ENCODE measurements at places on chromosomes 1 and 21.

GRCh38 chr1:12756273-12756672 is 10.3 kb downstream of the CFAP107 start:
- no peak for DNase-seq

DNA sequence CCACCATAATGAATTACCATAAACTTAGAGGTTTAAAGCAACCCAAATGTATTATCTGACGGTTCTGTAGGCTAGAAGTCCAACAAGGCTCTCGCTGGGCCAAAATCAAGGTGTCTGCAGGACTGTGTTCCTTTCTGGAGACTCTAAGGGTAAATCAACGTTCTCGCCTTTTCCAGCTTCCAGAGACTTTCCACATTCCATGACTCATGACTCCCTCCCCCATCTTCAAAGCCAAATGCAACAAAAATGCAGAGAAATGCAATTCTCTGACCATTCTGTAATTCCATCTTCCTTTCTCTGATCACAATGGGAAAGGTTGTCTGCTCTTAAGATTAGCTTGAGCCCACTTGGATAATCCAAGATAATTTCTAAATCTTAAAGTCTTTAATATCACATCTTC is 287.1 kb downstream of the LTN1 start:
- no peak for DNase-seq

DNA sequence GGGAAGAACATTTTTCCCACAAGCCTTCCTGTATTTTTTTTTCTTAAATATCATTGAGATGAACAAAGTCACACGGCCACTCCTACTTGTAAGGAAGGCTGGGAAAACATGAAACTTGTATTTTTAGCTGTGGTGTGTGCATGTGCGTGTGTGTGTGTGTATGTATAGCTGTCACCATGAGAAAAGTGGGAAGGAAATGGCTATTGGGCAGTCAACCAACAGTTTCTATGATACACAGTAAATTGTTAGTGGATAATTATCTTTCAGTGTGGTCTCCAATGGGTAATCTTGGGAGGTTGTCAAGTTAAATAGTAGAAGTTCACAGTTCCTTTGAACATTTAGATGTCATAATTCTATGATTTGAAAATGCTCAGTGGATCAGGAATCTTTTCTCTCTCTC is 132.7 kb upstream of the USP24 start:
- no peak for DNase-seq

- DNase-seq: no peak
These were observed 3.2 kb downstream of the PGLYRP4 start for GRCh38 chr1:153345187-153346076.

- DNase-seq: no peak
These were observed 9.4 kb downstream of the IPO9 start for GRCh38 chr1:201838381-201838780.

GRCh38 chr1:231242516-231243198 is 1.6 kb downstream of the GNPAT start:
- no peak for DNase-seq

DNA sequence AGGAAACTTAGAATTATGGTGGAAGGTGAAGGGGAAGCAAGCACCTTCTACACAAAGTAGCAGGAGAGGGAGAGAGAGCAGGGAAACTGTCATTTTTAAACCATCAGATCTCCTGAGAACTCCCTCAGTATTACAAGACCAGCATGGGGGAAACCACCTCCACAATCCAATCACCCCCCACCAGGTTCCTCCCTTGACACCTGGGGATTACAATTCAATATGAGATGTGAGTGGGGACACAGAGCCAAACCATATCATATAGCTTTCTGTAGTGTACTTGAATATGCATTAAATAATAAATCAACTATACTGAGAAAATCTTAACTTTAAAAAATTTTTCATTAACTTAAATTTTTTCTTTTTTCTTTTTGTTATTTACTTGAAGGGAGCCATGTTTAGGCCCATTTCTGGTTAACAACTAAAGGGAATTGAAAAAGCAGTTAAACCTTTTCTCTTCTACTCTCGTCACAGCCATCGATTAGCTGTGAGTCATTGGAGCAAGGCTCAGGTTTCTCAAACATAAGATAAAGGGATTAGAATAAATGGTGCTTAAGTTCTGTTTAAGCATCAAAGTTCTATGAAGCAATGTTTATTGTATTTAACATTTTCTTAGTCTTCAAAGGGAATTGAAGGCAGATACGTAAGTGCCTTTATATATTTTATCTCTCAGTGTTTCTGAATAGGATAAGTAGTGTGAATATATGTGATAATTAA is 72.2 kb upstream of the DPT start:
- no peak for DNase-seq

GRCh38 chr1:53112271-53112774 is 30.1 kb downstream of the SLC1A7 start:
- DNase-seq: no peak

GRCh38 chr1:161158316-161159010 is 837 bp upstream of the USP21 start:
- no peak for DNase-seq

- no peak for DNase-seq
These were observed 296.4 kb downstream of the PTPRU start for GRCh38 chr1:29532751-29533150.

DNA sequence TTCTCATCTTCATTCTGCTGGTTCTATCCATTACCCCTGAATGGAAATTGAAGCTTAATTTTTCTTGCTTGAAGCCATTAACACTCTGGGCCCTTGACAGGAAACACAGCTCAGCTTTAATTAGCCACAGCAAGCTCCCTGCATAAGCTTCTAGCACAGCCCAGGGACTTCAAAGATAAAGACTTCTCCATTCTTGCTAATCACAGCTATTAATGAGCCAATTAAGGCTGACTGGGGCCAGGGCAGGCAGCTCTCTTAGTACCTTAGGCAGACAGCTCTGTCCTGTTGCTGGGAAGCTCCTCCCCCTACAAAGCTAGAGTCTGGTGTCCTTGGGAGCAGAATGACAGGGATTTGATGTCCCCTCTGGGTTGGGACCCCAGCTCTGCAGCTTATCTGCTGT is 27.9 kb upstream of the TRABD2B start:
- no peak for DNase-seq

DNA sequence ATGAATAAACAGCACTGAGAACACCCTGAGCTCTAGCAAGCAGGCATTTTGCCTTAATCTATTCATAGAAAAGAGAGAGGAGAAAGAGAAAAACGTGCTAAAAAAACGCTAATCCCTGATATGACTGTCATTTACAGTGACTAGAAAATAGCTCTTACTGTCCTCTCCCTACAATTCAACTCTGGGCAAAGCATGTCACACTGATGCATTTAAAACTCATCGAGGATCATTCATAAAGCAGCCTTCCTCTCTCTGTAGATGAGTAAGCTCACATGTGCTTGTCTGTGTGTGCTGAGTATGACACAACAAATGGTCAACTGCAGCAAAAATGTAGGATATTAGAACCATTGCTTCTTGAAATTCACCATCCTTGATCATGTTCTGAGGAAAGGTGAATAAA is 109.0 kb downstream of the SGIP1 start:
- DNase-seq: no peak

- no peak for DNase-seq
These were observed 32.8 kb upstream of the ERG start for GRCh38 chr21:38531039-38531541.

DNA sequence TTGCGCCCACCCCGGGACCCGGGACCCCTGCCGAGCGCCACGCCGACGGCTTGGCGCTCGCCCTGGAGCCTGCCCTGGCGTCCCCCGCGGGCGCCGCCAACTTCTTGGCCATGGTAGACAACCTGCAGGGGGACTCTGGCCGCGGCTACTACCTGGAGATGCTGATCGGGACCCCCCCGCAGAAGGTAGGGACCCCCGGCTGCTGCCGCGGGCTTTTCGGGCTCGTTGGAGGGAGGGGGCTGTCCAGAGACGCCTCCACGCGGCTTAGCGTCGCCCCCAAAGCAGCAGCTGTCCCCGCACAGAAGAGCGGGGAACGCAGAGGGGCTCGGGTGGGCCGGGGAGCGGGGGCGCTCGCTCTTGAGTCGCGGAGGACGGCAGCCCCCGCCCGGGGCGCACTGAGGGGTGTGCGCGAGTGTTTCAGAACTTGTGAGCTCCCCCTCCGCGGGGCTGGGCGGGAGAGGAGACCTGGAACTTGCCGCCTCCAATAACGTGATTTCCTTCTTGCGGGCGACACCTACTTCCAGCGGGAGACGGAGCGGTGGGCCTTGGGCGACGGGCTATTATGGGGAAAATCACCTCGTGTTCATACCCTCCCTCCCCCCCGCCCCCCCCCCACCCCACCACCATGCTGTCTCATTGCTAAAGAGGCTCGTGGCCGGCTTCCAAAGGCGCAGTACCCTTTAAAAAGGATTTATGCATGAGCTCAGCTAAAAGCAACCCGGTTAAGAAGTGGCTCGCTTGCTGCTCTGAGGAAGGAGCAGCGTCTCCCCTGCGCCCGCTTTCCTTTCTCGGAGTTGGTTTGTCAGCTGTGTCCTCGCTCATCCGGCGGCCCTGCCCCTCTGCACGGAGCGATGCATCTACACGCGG is 664 bp downstream of the BACE2 start:
- no peak for DNase-seq

DNA sequence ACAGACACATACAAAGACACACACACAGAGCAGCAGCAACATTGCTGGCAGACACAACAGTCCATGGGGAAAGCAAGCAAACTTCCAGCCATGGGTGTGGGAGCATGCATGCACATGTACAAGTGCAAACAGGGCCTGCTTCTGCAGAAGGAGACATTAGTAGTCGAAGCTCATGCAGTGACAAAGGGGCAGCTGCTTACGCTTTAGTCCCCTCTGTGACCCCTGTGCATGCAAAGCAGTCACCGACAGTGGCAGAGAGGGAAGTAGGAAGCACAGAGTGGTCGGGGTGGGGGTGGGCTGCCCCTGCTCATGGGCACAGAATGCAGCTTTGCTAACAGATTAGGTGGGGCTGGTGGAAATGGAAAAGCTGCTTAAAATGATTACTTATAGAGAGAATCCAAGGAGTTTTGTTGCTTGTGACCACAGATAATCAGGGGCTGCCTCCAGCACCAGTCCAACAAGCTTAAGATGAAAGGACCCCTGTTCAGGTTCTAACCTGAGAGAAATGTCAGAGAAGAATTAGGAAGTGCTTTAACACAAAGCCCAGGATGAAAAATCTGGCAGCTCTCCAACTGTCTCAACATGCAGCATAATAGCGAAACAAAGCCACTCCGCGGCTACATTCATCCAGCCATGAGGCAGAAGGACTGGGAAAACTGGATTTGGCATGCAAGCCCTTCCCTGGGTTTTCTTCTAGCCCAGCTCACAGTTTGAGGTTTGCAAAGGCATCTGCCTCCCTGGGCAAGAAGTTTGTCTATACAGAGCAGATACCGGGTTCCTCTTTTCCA is 378.9 kb downstream of the KCNH1 start:
- DNase-seq: no peak

DNA sequence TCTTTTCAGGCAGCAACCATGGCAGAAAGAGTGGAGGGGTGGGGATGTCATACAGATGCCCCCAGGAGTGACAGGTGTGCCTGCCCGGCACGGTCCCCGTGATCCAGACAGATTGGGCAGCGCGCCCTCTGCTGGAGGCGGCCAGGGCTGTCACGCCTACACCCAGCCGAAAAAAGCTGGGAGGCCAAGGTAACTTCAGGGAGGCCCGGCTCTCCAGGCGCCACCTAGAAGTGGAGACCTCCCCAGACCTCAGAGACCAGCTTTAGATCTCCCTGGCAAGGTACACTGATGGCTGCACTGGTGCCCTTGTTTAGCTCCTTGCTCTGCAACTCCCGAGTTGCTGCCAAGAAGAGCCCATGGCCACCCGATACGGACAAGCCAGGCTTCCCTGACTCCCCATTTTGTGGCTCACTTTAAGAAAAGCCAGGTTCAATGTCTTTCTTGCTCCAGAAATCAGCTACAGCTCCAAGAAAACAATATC is 6.6 kb downstream of the GOLT1A start:
- no peak for DNase-seq

Data from GOT3 (cell line).